ENCODE measurements at places on chromosomes 7 and 10.
A peak's percentile ranks its signal among the peaks of the same experiment; 100 is the strongest.

GRCh38 chr10:28949005-28950004 lies 272.0 kb downstream of the BAMBI start:
- no peak for DNase-seq

GRCh38 chr10:24759672-24760071 lies 36.0 kb upstream of the ARHGAP21 start:
- no peak for DNase-seq

- DNase-seq = no peak
Measured at GRCh38 chr7:125197731-125198393, 268.2 kb upstream of the POT1 start.

- DNase-seq = no peak
Measured at GRCh38 chr7:98555403-98555802, 61.7 kb upstream of the NPTX2 start.

DNA sequence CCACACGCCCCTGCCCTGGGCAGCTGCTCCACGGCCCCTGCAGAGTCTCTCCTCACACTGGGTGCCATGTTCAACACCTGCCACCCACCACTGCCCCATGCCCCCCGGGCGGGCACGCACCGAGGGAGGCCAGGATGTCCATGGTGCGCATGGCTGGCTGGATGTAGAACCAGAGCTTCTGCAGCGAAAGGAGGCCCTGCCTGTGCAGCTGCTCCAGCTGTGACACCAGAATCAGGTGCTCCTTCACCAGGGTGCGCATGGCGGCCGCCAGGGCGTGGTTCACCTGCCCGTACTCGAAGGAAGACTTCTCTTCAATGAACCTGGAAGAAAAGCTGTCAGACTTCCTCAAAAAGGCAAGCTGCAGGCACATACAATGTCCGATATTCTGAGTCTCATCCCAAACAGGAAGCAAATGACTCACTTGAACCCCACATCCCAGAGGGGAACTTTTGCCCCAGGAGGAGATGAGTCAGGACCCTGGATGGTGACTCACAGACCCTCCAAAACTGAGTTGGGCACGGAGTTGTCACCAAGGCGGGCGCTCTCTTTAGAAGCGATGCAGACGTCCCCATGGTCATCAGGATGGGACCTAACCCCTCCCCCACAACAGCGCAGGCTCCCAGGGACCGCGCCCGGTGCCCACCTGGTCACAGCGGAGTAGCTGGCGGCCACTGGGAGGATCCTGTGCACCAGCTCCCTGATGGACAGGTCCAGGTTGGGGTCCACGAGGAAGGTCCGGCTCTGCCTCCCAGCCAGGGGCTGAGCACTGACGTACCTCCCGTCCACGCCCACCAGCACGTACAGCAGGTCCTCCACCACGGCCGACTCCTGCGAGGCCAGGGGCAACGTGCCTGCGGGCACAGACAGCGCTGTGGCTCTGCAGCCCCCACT lies 15.5 kb downstream of the TUBGCP2 start:
- DNase-seq = peak; percentile 94

GRCh38 chr10:34396663-34397062 lies 418.4 kb downstream of the PARD3 start:
- DNase-seq = no peak

- DNase-seq = no peak
Measured at GRCh38 chr10:72913287-72913686, 19.7 kb downstream of the OIT3 start.

All from EL (cell line).